ENCODE measurements at places on chromosomes 4 and X.

DNA sequence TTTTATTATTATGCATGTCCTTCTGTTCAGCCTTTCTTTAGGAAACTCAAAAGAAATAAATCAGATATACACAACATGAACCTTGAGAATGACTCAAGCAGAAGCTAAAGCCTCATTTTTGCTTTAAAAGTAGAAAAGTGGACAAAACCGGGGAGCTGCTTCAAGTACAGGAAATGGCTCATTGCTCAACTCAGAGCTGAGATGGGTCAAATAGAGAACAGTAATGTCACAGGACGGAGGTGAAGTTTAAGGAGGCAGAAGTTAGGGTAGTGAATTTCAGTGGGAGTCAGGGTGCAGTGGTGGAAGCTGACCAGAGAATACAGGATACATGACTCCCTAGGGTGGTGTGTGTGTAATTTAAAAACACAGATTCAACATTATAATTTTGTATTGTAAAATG, 22.2 kb downstream of the PHKA2 start:
- DNase-seq, result no peak

DNA sequence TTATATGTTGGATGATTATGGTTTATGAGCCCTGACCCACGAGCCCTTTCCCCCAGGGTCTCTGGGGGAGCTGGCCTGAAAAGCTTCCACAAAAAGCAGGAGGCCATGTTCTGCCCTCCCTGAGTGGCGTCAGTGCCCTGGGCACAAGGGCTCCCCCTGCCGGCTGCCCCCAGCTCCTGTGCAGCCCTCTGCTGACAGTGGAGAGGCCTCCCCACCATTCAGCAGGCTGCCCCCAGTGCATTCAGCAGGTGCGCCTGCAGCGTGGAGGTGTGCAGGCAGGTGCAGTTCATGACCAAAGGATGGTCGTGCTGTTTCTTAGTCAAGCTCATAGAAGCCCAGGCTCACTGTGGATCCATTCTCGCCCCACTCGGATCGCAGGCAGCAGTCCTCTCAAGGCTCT, 12.5 kb upstream of the S100P start:
- DNase-seq, result no peak

GRCh38 chrX:151240237-151240636, 63.9 kb downstream of the GPR50 start:
- no peak for DNase-seq

- peak; percentile 50 for DNase-seq
These were observed 19.7 kb upstream of the FHIP1A start for GRCh38 chr4:151389311-151389710.

DNA sequence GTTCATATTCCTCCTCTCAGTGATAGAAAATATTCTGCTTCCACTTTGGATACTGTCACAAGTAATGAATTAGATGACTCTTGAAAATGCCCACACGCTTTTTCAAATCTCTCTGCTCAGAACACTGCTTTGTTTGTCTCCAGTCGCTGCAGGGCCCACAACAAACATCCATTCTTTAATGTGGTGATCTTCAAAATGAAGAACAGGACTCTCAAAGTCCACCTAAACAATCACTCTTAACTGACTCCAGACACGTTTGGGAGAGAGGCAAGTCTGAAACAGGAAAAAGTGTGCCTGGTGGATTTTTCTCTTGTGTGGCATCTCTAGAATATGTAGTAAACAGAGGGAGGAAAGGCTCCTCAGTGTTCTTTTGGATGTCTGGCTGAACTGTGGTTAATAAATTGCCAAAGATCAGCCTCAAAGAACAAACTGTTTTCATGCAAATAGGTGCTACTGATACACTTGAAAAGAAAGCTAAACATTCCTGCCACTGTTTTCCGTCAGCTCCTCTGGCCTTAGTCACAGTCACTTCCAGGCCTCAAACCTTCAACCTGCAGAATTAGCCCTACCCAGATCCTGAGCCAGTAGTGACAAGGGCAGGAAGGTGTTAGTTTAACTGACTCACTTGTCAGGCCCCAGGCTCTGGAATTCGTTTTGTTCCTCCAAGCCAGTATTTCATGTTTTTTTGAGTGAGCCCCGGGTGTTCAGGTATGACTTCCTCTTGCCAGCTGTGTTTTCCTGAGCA, 259.6 kb upstream of the GPC4 start:
- no peak for DNase-seq

DNA sequence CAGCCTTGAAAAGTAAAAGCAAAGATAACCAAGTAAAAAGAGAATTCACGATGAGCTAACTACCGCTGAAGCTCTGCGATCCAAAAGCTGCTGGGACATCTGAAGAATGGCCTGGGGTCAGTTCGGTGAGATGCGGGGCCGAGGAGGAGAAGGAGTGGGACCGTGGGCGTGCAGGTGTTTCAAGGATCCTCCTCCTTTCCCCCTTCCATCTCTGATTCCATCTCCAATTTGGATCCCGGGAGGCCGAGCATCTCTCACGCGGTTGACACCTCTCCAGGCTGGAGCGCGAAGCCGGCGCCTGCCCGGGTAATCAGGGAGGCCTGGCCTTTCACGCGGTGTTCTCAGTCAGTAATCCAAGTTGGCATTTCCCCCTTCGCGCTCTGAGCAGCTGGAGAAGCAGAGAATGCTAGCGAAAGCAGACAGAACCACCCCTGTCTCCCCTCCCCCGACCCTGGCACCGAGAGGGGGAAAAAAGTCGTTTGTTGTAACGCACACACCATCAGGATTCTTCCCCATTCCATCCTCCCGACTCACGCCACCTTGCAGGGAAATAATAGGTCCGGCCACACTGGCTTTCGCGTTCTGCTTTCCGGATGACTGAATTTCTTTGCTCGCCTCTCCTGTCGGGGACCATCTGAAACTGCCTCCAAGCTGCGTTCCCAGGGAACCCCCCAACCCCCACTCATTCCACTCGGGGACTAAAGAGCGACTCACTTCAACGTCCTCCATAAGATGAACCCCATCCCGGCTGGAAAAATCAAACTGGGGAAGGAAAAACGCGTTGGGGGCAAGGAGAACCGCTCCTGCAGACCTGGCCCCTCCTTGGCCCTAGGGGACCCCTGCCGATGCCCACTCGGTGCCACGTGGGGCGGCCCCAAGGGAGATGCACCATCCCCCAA, 6.5 kb downstream of the NEUROG2 start:
- DNase-seq, result no peak

- DNase-seq, result no peak
These were observed 35.4 kb downstream of the TMEM131L start for GRCh38 chr4:153501578-153501977.

- peak; percentile 44 for DNase-seq
These were observed 1383.3 kb upstream of the PCDH7 start for GRCh38 chr4:29336861-29337260.
